ENCODE measurements at places on chromosomes 3 and 15.
A peak's percentile ranks its signal among the peaks of the same experiment; 100 is the strongest.

- DNase-seq: no peak
Observed at GRCh38 chr3:34808287-34808686, 831.0 kb upstream of the ARPP21 start.

- DNase-seq: no peak
Observed at GRCh38 chr15:64131547-64131946, 20.0 kb upstream of the SNX22 start.

DNA sequence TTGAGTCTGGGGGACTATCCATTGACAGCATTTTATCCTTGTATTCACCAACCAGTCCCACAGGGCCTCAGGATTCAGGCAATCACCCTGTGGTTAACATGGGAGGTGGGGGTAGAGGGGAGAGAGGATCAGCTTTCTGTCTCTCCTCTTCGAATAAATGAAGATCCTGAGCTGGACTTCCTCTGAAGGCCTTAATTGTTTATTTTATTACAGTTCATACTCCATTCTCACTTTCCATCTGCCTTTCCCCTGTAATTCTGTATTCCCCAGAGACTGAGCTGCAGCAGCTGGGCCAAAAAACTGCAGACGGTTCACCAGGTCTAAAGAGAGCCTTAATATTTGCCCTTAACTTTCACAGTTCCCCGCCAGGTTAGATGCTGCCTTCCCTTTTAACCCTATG lies 11.9 kb downstream of the TAGLN3 start:
- DNase-seq: no peak

DNA sequence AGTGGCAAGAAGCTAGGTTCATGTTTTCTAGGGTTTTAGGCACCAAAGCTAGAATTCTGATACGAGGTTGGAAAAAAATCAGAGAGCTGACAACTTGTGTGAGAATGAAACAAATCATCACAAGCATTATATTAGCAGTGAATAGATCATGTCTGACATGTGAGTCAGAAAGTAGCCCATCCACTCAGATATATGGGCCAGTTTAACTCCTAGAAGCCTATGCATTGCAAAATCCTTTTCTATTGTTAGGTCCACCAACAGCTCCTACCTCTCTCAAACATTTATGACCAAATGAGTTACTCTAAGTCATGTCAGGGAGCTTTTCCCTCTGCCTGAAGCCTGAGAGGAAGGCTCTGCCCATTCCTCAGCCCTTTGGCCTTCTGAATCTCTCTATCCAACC lies 44.0 kb downstream of the KBTBD12 start:
- DNase-seq: no peak

DNA sequence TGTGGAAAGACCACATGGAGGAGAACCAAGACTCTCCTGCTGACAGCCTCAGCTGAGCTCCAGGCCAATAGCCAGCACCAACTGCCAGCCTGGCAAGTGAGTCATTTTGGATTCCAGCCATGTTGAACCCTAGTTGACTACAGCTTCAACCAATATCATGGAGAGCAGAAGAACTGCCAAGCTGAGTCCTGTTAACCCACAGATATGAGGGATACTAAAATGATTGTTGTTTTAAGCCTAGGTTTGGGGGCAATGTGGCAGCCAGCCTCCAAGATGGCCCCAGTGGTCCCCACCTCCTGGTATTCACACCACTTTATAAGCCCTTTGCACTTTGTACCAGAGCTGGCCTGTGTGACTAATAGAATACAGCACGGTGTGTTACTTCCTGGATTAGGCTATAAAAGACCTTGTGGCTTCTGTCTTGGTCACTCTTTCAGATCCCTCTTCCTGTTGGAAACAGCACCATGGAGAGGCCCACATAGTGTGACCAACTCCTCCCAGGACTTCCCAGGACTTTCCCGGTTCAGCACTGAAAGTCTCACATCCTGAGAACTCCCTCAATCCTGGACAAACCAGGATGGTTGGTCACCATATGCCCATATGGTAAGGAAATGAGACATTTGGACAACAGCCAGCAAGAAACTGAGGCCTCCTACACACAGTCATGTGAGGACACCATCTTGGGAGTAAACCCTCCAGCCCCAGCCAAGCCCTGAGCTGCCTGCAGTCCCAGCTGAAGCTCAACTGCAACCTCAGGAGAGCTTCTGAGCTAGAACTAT lies 32.4 kb upstream of the CDV3 start:
- DNase-seq: peak; percentile 19

GRCh38 chr3:43874731-43875130 lies 184.0 kb downstream of the ABHD5 start:
- no peak for DNase-seq

- DNase-seq: peak; percentile 26
Observed at GRCh38 chr15:72783004-72783639, 436 bp downstream of the ADPGK start.

DNA sequence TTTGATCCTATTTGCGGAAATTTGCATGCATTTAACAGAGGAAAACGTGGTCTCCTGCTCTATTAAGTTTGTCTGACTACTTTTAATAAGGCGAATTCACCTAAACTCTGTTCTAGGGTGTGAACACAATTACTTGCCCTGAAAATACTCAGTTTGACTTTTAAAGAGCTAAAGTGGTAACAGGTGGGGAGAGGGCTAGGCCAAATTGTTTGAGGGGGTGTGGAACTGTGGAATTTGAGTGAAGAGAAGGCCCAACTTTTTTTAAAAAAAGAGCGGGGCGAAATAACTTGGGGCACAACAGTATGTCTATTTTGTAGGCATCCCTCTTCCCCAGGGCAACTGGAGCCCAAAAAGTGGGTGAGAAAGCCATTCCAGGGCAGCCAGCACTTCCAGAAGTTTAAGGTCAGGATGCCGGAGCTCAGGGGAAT lies 580 bp upstream of the FXR1 start:
- DNase-seq: no peak

DNA sequence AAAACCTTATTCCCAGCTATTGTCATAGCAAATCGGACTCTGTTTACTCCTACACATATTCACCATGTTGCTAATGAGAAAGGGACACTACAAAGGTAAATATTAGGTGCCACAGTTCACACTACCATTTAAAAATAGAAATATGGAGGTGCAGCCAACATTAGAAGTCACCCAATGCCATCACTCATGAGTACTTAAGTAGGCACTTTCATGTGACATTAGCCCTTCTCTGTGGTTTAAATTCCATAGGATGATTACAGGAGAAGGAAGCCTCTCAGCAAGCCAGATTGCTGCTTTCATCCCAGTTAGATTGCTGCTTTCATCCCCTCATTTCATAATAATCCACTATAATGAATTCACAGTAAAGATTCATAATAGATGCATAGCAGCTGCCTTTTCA lies 376.8 kb upstream of the ALCAM start:
- DNase-seq: no peak

DNA sequence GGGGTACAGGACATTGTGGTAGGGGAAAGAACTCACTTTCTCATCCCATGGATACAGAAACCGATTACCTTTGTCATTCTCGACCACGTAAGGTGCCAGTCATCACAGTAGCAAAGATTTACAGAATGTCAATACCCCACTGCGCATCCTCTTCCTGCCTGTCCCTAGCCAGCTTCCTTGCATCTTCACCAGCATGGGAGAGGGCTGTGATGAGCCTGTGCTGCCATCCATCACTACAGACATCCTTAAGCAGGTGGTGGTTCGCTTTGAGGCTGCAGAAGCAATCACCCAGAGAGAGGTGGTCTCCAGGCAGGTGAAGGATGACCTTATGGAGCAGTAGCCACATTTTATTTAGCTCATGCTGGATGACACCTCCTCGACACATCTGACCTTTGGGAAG lies 23.3 kb upstream of the ARIH1 start:
- no peak for DNase-seq

GRCh38 chr3:126743781-126744180 lies 39.7 kb downstream of the CHCHD6 start:
- DNase-seq: no peak

- DNase-seq: no peak
Observed at GRCh38 chr3:149720918-149721317, 31.4 kb downstream of the COMMD2 start.

DNA sequence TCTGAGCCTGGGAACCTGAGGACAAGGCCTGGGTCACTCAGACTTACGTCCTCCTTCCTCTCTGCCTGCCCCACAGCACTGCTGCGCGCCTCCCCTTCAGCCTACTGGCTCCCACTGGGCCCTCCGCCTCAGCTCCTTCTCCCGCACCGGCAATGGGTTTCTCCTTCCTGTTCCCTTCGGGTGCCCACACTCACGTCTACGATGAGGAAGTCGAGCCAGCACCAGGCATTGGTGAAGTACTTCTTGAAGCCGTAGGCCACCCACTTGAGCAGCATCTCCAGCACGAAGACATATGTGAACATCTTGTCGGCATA lies 70.0 kb downstream of the EXOG start:
- DNase-seq: no peak

DNA sequence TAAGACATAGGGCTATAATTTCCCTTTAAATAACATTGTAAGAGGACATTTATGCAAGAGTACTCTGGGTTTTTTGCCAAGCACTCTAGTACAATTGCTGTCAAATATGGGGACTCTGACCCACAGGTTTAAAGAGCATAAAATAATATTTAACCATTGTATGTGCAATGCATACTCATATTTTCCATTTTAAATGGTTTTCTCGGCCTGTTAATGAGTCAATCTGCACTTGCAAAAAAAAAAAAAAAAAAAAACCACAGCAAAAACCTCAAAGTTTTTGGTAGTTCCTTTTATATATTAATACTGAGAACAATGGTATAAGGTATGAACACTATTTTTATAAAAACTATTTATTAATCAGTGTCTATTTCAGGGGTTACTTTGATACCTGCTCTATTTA lies 304.0 kb upstream of the CBLB start:
- no peak for DNase-seq

DNA sequence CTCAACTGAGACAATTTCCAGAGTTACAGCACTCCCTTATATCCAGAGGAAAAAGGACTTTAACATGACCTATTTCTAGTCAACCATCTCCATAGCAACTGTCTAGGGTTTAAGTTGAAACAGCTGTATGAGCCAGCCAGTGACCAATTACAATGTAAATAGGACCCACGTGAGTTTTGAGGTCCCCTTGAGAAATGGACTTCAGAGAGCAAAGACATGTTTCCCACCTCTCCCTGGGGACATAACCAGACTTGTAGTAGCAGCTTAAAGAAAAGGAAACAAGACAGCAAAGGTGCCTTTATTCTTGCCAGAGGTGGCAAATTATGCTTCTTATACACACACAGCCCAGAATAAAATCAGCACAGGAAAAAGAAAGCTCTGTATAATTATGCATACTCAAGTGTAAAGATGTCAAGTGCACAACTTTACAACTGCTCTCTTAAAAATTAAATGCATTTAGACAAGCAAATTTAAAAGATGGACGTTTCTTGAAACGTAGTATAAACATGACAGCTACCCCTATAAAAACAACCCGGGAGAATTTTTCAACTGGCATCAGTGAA lies 40.2 kb downstream of the SUMF1 start:
- no peak for DNase-seq

GRCh38 chr15:61654002-61654740 lies 406.1 kb downstream of the VPS13C start:
- DNase-seq: no peak

DNA sequence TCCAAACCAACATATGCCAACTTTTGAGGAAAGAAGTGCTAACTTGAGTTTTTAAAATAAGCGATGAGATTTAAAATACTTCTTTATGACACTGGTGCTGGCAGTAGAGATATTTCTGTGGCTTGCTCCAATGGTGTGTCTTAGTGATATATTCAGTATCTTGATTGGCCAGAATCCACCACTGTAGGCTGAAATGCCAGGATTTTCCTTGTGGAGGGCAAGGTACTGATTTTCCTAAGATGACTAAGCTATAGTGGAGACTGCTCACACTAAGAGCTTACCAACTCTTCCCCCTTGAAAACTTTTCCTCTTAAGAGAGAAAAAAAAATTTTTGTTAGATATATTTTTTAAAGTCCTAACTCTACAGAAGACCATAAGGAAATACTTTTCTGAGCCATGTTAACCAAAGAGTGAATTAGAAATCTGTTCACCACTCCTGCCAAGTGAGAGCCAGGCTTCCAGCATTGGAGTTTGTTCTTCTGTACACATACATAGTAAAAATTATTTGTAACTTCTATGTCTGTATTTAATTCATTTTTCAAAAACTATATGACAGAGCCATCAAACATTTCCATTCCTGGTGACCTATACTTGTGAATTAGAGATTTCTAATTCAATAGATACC lies 109.1 kb downstream of the PPP2R3A start:
- DNase-seq: no peak

- no peak for DNase-seq
Observed at GRCh38 chr3:141164852-141165251, 66.8 kb upstream of the PXYLP1 start.

GRCh38 chr15:98954411-98954810 lies 53.2 kb downstream of the PGPEP1L start:
- DNase-seq: no peak

GRCh38 chr15:27328608-27329007 lies 357.6 kb downstream of the GABRG3 start:
- DNase-seq: no peak

- no peak for DNase-seq
Observed at GRCh38 chr15:35629766-35630165, 83.8 kb upstream of the DPH6 start.

GRCh38 chr3:11513817-11514135 lies 129.9 kb downstream of the VGLL4 start:
- DNase-seq: no peak

DNA sequence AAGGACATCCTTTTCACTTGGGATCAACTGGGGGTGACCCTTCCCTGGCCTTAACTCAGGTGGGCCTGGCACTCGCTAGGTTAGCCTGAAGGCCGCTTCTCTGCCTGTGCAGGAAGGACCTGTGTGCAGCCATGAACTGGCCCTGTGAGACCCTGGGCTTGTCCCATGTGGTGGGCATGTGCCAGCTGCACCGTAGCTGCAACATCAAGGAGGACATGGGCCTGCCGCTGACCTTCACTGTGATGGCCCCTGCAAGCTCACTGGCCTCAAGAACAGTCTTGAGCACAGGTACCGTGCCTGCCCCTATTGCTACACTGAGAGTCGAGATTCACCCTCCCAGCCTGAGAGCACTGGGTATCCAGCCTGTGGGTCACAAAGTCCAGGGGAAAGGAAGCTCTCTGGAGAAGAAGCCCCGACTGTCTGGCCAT lies 43.0 kb downstream of the SAXO2 start:
- DNase-seq: no peak

- no peak for DNase-seq
Observed at GRCh38 chr3:138418601-138419206, 15.7 kb upstream of the ESYT3 start.

Measured in GM12891 (cell line).